ENCODE measurements at places on chromosomes 5 and 9. TPM values are rescaled to one million over a fixed set of nuclear protein-coding genes. Genes with fewer than 3 reads are reported as not detected.

ADRB2 gene
- total RNA-seq: 2.5 TPM

NOXA1 gene
- total RNA-seq: 37.3 TPM

OR2K2 gene
- not detected for total RNA-seq

SMIM33 gene
- 0.40 TPM for total RNA-seq

SERF1B gene
- 63.3 TPM for total RNA-seq

IL31RA gene
- not detected for total RNA-seq

TAF9 gene
- 37.1 TPM for total RNA-seq

All from Peyer's patch (tissue), 4 donors.